NCI-H2081 treated with DMSO at 0.1 percent for 48 hours (cell line): ENCODE measurements at places on chromosomes 5 and 9.

- DNase-seq, result no peak
Measured at GRCh38 chr5:7474821-7475403, 79.0 kb downstream of the ADCY2 start.

GRCh38 chr9:79196606-79197005 lies 375.2 kb upstream of the TLE4 start:
- DNase-seq, result no peak

- DNase-seq, result no peak
Measured at GRCh38 chr9:4618700-4619099, 43.4 kb upstream of the PLPP6 start.

DNA sequence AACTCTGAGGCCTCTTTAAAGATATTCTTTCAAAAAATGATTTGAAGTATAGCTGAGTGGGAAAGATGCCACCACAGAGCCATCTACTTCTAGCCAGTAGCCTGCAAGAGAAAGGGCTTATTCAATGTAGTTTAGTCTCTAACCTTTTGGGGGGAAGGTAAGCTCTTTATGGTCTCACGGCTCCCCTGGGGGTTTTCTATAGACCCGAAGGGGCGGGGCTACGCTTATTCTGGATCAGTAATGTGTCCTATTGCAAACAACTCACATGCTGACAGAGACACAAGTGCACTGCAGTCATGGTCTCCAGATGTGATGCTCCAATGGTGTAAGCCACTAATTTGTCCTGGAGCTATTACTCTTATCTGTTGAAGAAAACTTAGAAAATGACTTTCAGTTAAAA lies 53.4 kb upstream of the RPS23 start:
- DNase-seq, result no peak

GRCh38 chr9:91059713-91060112 lies 258.1 kb downstream of the SYK start:
- DNase-seq, result no peak

GRCh38 chr5:151196556-151197290 lies 27.2 kb downstream of the CCDC69 start:
- DNase-seq, result no peak

DNA sequence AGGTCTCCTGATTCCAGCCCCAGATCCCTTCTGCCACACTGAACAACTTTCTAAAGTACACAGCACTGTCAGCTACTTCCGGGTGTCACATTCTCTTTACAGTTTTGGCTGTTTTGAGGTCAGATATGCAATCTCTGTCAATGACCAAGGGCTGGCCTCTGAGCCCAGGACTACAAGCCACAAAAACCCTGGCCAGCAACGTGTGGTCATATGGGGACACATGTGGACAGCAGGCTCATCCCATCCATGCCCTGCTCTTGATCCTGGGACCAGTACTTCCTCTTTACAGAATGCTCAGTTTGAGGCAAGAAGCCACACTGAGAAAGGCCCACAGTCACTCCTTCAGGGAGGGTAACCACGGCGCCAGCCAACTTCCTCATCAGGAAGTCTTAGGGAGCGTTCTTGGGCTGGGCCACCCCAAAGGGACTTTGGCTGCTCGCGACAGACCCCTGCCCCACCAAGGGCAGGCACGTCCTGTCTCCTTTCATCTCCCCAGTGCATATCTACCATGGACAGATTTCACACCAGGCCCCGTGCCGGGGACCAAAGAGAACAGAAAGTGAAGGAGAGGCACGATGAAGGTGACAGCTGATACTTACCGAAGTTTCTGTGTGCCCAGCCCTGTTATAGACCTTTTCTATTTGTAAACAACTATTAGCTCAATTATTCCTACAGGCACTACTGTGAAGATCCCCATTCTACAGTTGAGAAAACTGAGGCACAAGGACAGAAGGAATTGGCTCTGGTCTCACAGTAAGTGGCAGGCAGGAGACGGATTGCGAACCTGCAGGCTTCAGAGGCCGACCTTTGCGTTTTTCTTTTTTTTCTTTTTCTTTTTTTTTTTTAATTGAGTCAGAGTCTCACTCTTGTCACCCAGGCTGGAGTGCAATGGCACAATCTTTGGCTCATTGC lies 37.3 kb downstream of the STK10 start:
- DNase-seq, result no peak

DNA sequence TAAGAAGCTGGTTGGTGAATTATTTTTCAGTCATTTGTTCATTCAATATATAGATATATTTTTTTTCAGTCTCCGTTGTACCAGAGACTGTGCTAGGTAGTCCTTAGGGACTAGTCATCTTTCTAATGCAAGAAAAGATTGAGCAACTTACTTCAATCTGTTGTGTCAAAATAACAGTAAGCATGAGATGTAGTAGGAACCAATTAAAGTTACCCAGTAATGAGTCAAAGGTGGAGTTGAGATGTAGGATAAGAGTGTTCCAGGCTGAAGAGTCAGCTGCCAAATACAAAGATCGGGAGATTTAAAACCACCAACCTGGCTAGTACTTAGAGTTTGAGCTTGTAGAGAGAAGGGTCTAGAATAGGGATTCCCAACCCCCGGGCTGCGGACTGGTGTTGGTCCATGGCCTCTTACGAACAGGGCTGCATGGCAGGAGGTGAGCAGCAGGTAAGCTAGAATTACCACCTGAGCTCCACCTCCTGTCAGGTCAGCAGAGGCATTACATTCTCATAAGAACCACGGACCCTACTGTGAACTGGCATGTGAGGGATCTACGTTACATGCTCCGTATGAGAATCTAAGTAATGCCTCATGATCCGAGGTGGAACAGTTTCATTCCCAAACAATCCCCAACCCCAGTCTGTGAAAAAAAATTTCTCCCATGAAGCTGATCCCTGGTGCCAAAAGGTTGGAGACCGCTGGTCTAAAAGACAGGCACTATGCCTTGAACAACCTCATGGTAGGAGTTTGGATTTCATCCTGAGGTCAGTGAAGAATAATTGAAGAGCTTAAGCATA lies 1241.5 kb upstream of the WWC1 start:
- DNase-seq, result no peak

DNA sequence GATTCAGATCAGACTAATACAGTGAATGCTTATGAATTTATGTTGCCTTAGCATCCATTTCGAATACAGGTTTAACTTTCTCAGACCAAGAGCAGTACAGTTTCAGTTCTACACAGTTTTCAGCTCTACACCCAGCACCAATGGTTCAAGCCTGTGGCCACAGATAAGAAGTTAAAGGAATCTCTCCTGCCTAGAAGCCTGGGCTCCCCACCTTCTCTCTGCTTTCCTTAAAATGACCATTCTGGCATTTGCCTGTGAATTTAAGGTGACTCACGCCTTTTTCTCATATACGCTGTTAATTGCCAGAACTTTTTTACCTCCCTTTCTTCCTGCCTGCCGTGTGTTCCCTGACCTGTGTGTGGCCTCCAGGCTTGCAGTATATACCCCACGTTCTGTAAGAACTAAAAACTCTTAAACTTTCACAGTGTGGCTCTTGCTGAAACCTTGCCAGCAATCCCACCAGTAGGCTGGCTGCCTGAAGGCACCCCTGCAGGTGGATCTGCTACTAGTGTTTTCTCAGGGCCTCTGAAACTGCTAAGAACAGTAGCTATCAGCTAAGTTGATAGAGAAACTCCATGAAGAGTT lies 692.8 kb upstream of the CDH18 start:
- DNase-seq, result no peak

GRCh38 chr9:35071814-35072460 lies 488 bp downstream of the VCP start:
- DNase-seq, result peak; percentile 8
